ENCODE measurements at places on chromosomes 6 and 20.
A peak's percentile ranks its signal among the peaks of the same experiment; 100 is the strongest.

GRCh38 chr20:50301712-50302111, 111.1 kb downstream of the CEBPB start:
- no peak for DNase-seq

GRCh38 chr20:61387204-61387953, 135.3 kb downstream of the CDH4 start:
- DNase-seq: no peak

- no peak for DNase-seq
These were observed 126.5 kb downstream of the MYLK4 start for GRCh38 chr6:2624177-2624576.

DNA sequence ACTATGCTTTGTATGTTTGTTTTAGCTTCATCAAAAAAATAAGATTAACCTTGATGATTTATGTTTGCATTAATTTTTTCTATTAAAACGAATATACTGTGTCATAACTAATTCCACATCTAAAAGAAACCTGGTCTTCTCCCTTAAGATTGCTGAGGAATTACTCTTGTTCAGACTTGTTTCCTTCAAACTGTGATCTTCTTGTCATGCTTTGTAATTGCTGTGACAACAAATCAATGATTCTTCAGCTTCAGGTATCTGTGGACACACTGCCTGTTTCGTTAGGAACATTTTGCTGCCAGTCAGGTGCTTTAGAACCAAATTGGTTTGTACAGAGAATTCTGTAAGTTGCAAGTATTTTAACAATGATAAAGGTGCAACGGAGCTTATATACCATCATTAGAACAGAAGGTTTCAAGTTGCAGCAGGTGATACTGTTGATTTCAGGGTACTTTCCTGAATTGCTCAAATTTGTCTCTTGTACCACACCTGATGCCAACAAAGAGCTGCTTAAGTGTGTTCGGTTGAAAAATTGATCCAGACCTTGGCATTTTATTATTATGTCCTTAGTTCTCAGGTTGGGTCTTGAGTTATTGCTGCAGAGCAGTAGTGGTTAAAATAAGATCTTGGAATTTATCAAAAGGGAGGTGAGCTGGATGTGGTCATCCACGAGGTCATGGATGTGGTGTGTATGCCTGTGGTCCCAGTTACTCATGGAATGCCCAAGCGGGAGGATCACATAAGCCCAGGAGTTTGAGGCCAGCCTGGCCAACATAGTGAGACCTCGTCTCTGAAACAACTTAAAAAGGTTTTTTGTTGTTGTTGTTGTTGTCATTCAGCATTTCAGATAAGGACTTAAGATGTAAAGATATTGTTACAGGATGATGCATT, 19.5 kb downstream of the SYTL3 start:
- no peak for DNase-seq

- DNase-seq: no peak
These were observed 48.7 kb upstream of the CITED2 start for GRCh38 chr6:139423037-139423703.

DNA sequence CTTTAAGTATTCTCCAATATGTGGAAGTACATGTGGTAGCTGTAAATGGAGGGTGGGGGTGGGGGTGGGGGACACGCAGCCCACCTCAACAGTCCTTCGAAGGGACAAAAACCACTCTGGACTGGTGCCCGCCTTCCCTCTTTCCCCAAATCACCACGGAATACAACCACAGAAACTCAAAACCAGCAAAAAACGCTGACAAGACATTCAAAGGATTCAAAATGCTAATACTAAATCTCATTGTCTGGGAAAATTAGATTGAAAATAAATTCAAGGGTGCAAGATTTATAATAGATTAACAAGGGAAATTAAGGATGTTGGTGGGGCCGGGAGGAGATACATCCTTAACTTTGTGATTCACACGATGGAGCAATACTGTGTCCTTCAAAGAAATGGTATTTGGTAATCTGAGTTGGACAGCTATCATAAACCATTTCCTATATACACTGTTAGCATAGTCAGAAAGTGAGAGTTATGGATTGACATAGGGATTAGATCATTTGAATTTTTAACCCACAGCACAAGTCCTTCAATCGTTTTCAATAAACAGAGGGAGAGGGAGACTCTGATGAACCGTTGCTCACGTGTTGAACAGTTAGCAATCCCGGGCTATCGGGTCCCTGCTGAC, 766 bp upstream of the TBC1D22B start:
- no peak for DNase-seq

- peak; percentile 83 for DNase-seq
These were observed 31.8 kb upstream of the PTPN1 start for GRCh38 chr20:50478162-50478990.

DNA sequence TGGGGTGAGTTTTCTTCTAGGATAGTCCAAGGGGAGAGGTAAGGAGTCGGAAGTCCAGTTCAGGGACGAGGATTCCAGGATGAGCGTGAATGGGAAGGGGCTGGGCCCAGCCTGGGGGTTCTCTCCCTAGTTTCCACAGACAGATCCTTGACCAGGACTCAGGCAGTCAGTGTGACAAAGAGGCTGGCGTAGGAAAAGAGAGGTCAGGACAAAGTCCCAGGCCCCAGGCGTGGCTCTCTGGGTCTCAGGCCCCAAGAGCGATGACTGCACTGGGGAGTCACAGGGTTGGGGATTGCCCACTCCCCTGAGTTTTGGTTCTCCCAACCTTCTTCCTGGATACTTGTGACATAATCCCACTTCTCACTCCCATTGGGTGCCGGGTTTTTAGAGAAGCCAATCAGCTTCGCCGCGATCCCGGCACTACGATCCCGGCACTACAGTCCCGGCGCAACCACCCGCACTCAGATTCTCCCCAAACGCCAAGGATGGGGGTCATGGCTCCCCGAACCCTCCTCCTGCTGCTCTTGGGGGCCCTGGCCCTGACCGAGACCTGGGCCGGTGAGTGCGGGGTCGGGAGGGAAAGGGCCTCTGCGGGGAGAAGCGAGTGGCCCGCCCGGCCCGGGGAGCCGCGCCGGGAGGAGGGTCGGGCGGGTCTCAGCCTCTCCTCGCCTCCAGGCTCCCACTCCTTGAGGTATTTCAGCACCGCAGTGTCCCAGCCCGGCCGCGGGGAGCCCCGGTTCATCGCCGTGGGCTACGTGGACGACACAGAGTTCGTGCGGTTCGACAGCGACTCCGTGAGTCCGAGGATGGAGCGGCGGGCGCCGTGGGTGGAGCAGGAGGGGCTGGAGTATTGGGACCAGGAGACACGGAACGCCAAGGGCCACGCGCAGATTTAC, 46.2 kb upstream of the TRIM26 start:
- DNase-seq: peak; percentile 86

GRCh38 chr20:20225325-20226043, 142.4 kb upstream of the INSM1 start:
- no peak for DNase-seq

DNA sequence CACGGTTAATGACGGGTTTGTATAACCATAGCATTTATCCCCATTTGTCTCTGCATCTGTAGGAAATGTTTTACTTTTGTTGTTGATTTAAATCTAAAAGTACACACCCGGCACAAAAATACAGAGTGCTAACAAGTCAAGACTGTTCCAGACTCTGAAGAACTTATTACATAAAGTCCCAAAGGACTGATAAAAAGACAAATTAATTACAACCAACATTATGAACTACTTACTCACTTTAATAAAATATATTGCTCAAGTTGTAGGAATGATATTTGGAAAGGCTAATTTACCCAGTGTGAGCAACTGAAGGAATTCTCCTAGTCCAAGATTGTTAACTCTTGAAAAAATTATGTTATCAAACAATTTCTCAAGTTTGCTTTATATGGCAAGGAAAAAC, 115.6 kb downstream of the KIF13A start:
- DNase-seq: no peak

DNA sequence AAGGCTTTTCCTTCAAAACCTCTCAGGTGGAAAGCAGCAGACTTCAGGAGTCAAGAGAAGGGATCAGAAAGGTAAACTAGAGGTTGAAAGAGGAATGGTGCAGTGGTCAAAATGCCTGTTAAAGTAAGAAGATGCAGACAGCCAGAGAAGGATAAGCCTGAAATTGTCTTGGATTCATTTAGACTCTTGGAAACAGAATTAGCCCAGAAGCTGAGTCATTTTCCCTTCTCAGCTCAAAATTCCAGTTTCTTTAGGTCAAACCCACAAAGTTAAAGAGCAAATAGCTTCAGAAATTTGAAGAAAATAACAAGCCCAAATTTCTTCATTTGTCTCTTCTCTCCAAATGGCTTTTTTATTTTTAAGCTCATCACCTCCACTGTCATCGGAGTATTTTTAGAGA, 73.9 kb downstream of the DHX35 start:
- no peak for DNase-seq

DNA sequence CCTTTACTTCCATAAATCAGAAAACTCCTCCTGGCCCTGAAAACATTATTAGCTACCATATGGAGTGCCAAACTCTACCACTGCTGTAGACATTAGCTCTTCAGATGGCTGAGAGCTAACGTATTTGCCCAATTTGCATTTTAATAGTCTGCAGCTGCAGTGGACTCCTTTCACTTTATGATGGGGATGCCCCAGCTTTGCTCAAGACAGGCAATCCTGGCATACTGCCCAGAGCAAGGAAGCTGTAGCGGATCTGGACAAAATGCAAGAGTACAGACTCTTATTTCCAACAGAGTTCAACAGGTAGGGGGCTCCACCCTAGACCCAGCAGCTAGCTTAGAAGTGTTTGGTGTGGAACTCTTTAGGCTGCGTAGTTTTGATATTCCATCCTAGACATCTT, 246.7 kb downstream of the FOXC1 start:
- no peak for DNase-seq

GRCh38 chr6:166598441-166599138, 12.1 kb upstream of the RAMACL start:
- DNase-seq: no peak

- DNase-seq: no peak
These were observed 500 bp downstream of the LTV1 start for GRCh38 chr6:143843677-143843999.

- no peak for DNase-seq
These were observed 296 bp downstream of the ADNP start for GRCh38 chr20:50930976-50931305.

DNA sequence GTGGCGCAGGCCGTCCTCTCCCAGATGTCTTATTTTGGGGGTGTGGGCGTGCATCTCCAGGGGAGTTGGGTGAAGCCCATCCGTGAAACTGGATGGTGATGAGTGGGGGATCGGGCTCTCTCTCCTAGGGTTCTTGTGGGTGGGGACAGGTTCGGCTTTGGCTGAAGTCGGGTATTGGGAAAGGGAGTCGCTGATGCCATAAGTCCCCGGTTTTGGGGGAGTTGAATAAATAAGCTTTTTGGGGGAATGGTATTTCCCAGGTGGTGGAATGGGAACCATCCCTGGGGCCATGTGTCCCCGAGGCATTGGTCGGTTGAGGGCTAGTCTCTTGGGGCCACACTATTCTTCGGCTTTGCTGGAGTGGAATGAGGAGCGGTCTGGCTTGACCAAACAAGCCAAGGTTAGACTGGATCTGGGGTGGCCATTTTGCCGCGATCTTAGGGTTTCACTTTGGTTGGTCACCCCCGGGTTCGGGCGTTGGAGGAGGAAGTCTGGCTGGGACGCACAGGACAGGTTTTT, 481 bp downstream of the ZNF133 start:
- DNase-seq: no peak

DNA sequence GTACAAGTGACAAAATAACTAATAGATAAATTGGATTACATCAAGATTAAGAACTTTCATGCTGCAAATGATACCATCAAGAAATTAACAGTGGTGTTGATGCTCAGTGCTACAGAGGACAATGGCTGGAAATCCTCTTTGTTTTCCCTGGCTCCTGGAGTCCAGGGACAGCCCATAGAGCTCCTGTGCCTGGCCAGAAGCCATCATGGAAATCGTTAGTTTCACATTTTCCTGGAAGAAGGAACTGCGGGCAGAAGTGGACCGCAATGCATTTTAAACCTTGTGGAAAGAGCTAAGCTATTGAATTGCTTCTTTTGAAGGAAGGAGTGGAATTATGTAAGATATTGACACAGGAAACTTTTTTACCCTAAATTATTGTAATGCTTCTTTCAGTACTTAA, 276.0 kb downstream of the GJA1 start:
- DNase-seq: no peak

DNA sequence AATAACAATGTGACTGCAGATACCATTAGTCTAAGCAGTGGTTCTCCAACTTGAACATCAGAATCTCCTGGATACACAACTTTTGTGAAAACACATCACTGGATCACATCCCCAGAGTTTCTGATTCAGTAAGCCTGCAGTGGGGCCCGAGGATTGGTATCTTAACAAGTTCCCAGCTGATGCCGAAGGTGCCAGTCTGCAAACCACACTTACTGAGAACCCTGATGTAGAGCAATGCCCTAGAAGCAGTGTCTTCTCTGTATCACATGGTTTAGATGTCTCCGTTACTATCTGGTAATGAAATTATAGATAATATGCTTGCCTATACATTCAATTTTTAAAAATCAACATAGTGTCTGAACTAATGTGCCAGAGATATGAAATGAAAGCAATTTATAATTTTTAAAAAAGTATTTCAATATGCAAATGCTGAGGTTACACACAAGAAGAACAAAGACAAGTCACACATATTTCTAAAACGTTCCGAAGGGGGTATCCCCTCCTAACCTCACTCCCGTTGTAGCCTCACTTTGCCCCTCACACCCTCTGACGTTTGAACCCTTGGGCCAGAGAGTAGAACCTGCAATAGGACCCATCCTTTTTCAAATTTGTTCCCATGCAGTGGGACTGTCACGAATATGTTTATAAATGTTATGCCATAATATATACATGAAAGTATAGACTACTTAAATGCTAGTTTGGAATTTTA, 115.4 kb upstream of the SAMD5 start:
- no peak for DNase-seq

Data from CD4-positive, alpha-beta T cell treated with Interleukin-17A for 1 hour (primary cell).